A549 treated with CpdA at 1 μM for 4 hours (cell line): ENCODE measurements at places on chromosomes 2 and 18. TPM values are rescaled to one million over a fixed set of nuclear protein-coding genes. Genes with fewer than 3 reads are reported as not detected.

CCDC148 gene
- total RNA-seq: 0.14 to 0.78 TPM (median 0.39 TPM) in 5 replicates

RALB gene
- total RNA-seq: 66.4 to 88.4 TPM (median 75.3 TPM) in 5 replicates

EPAS1 gene
- total RNA-seq: 93.0 to 103 TPM (median 100 TPM) in 5 replicates

PIGN gene
- 8.4 to 11.9 TPM (median 9.6 TPM) in 5 replicates for total RNA-seq

ABHD1 gene
- total RNA-seq: 0.63 to 2.3 TPM (median 1.9 TPM) in 5 replicates

INHA gene
- 0.20 to 0.63 TPM (median 0.43 TPM) in 5 replicates for total RNA-seq
